ENCODE measurements at places on chromosomes 11 and 22.

- DNase-seq: no peak
Measured at GRCh38 chr22:21807544-21808529, 59.6 kb downstream of the MAPK1 start.

- no peak for DNase-seq
Measured at GRCh38 chr22:50701076-50701419, 28.4 kb downstream of the SHANK3 start.

GRCh38 chr11:84747871-84748270 lies 879.3 kb downstream of the DLG2 start:
- DNase-seq: no peak

DNA sequence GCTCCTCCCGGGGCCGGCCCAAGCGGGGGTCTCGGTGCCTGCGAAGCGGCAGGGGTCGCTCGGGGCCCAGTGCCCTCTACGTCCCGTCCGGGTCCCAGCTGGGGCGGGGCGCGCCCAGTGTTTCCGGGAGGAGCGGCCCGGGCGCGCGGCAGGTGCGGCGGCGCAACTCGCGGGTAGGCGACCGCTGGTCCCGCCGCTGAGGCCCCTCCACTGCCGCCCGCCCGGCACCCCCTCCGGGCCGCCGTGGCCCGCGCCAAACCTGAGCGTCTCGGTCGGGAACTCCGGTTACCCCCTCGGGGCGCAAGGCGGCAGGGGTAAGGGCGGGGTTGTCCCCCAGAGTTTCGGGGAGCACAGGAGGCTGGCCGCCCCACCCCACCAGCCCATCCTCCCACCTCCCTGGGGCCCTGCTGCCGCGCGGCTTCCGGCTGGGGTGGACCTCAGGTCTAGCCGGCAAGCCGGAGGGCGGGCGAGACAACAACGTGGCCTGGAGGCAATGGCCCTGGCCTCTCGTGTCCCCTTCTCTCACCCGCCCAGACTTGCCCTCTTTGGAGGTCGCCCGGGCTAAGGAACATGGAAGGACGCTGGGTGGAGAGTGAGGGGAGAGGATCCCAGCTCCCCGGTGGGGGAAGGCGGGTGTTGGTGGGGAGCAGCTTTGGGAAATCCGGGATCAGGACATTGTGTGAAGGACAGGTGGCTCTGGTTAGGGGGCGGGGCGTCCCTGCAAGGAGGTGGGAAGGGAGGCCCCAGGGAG lies 398 bp upstream of the CRACR2B start:
- DNase-seq: no peak

GRCh38 chr11:7609521-7609920 lies 63.8 kb downstream of the CYB5R2 start:
- no peak for DNase-seq

DNA sequence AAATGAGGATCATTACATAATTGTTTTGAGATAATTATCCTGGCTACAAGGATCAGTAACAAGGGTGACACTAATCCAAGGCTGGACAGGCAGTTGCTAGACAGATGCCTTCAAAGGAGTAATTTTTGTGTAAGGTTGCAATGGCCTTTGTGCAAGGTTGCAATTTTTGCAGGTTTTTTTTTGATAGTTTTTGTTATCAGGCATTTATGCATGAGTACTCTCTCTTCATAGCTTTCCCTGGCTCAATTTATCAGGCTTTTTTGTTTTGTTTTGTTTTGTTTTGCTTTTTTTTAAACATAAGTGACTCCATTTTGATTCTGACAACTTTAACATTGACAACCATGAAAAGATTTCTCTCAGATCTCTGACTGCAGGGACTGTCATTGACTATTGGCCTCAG lies 110.2 kb downstream of the SWAP70 start:
- no peak for DNase-seq

- peak; percentile 33 for DNase-seq
Measured at GRCh38 chr22:31537019-31537535, 40.7 kb downstream of the SFI1 start.

- DNase-seq: no peak
Measured at GRCh38 chr11:3046190-3046589, 11.0 kb downstream of the CARS1 start.

DNA sequence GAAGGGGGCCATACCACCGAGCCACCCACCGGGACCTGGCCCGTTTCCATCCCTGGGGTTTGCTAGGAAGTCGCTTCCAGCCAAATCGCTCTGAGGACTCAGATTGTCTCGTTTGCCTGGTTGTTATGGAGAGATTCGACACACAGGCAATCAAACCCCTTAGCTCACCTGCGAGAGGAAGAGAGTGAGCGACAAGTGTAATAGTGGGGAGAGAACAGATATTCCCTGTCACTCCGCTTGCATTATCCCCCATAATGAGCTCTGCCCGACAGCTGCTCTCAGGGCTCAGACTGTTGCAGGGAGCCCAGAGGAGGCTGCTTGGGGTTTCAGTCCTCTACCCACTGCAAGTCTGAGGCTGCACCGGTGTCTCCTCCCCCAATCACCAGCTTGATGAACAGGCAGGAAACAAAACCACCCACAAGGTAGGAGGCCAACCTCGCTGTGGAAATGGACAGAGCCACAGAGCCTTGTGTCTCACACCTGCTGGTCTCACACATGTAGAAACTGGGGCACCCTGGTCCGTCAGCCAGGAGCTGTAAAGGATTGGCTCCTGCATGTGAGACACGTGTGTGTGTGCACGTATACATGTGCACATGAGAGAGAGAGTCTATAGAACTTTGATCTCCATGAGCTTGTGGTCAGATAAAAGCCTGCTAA lies 351.1 kb downstream of the BUD13 start:
- no peak for DNase-seq

GRCh38 chr11:19686234-19686633 lies 26.4 kb upstream of the NAV2 start:
- DNase-seq: no peak

- DNase-seq: no peak
Measured at GRCh38 chr11:114017723-114018122, 41.8 kb upstream of the ZBTB16 start.

DNA sequence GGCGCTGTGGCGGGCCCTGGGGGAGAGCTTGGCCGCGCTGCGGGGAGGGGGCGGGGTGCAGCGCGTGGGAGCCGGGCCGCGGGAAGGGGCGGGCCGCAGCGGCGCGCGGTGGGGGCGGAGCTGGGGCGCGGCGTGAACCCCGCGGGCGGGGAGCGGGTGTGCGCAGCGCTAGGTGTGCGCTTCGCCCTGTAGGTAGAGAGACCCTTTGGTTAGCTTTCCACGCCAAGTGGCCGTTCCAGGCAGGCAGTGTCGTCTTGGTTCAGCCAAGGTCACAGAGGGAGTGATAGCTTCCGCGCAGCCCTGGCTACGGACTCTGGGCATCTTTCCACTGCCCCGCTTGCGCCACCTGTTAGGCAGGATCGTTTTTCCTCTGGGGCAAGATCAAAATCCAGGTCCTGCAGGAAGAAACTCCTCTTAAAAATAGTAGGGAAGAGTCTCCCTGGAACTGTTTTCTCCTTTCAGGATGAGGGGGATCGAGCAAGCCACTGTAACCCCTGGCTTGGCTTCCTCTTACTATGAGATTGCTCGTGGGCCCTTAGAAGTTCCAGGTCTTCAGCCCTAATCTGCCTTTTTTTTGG lies 434 bp downstream of the BANF1 start:
- DNase-seq: peak; percentile 58

GRCh38 chr11:133619973-133620372 lies 87.7 kb upstream of the OPCML start:
- no peak for DNase-seq

DNA sequence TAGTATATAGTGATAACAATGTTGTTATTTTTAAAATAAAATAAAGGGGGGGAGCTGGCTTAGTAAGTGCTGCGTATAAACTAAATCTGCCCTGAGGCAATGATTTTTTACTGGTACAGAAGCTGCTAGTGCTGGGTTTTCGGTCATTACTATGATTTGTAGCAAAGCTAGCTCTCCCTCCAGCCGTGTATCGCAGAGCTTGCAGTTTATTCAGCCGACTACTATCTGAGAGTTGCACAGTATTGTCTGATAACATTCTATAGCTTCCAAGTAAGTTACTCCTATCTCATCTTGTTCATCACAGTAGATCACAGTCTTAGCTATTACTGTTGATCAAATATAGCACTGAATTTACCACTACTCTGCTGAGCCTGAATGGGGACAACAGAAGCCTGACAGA lies 805.5 kb upstream of the ARHGAP42 start:
- DNase-seq: no peak

DNA sequence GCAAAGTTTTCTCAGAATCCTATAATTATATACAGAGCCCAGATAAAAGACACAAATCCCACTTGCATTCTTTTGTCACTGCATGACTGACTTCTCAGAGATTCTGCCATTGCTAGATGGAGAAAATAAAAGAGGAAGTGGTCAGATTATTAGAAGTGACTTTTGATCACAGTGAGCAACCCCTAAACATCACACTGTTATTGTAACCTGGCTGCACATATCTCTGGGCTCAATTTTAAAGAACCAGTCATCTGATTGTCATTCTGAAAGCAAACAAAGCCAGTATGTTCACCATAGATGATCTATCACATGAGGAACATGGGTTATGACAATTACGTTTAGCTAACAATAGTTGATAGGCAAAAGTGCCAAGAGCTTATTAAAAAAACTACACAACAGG lies 47.8 kb downstream of the COPB1 start:
- DNase-seq: no peak

DNA sequence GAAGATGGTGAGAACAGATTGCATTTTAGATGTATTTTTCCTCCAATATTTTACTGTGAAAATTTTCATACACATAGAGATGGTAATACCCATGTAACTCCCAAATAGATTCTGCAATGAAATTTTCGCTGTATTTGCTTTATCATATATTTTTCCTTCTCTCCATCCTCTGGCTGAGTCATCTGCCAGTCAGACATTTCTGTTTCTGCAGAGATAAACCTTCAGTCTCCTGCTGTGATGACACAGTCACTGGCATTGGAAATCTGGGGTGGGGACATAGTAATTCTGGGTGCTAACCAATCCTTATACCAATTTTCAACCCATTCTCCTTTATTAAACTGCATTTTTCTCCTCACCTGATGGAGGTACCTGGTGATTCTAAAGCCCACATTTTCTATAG lies 33.7 kb downstream of the SVIP start:
- no peak for DNase-seq

GRCh38 chr11:34185926-34186841 lies 80.8 kb downstream of the NAT10 start:
- DNase-seq: no peak

DNA sequence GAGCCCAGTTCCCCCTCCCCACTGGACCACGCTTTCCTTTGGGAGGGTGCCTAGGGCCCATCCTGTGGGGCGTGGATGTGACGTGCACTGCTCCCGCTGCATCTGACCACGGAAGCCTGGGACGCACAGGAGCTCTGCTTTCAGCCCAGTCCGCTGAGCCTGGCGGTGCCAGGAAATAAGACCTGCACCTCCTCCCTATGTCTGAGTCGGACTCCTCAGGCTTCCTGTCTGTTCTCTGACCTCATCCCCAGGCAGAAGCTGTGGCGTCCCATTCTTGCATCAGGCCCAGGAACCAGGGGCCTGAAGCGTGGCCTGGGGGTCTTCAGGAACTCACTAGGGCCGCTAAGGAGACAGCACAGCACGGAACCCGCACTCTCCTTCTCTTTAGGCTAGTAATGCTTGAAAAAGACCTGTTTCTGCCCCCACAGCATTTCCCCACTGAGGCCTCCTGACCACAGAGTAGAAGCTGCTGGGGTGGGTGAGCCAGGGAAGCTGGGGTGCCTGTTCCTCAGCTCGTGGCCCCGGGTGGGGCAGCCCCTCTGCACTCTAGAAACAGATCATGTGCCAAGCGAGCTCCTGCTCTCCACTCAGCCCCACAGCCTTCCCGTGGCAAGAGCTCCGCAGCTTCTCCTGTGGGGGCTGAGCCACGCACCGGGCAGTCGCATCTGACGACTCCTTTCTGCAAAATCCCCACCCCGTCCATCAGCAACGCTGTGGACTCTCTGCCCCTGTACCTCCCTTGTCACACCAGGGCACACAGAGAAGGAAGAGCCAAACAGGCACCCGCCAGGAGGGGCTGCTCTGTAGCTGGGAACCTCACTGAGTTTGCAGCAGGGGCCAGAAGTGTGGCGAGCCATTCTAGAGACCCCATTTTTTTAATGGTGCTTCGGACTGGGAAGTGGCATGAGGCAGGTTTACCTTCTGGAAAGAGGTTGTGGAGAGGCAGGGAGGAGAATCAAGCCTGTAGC lies 22.6 kb downstream of the MOV10L1 start:
- DNase-seq: no peak

All from GM19239 (cell line).